Hippocampal formation (tissue), 2 donors: ENCODE measurements at places on chromosomes 16 and 17.

- DNase-seq, result peak; percentile 7
Observed at GRCh38 chr17:68378268-68379176, 78.8 kb downstream of the WIPI1 start.

- DNase-seq, result no peak
Observed at GRCh38 chr16:56848029-56848936, 16.7 kb upstream of the SLC12A3 start.

DNA sequence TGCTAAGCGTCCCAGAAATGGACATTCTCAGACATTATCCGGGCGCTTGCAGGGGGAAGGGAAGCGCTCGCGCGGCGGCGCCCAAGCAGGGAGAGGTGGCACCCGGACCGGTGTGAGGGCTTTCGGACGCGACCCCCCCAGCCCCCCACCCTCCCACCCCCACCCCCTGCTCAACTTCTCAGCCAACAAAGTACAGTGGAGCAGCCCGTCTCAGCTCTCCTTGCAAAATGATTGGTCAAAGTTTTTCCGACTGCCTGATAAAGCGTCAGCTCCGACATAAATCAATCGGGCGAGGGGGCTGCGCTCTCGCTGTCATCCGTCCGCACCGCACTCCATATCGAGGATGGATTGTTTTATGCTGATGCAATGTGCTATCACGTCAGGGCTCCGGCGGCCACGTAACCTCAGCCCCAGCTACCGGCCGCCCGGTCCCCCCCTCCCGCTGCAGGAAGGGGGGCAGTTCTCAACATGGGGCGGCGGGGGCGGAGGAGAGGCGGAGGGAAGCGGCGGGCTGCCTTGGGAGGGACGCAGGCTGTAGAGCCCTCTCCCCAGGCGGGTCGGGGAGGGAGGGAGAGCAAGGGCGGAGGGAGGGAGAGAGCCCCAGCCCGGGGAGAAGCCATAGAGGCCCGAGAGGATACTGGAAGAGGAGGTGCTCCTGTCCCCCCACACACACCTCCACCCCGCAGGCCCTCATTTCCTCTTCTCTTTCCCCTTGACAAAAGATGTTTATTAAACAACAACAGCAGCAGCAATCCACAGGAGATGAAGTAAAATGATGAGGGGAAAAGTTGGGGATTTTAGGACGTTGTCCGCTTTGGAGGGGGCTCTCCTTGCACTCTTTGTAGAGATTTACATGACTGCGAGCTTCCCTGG is at the start of gene HOXB9:
HOXB9 (minus strand) TSS at position 114 of the 873 bp plus-strand sequence; CDS start at position 25, 89 bp downstream.
- DNase-seq, result no peak

- no peak for DNase-seq
Observed at GRCh38 chr17:50855708-50856330, 10.3 kb downstream of the TOB1 start.

GRCh38 chr16:652454-653305 is 3.5 kb downstream of the WDR90 start:
- no peak for DNase-seq

DNA sequence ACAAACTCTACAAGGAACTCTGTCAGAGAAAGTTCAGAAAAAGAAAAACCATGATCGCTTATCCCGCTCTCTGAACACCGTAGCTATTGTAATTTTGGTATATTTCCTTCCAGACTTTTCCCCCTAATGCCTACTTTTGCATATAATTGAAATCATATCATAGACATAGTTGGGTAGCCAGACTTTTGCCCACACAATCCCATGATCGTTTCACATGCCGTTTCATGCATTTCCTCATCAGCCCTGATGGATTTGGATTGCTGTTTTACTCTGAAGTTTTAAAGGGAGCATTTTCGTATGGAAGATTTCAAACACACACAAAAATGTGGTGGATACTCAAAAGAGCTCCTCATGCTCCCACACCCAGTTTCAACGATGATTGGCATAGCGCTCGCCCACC is 31.3 kb downstream of the COX4I1 start:
- DNase-seq, result no peak

DNA sequence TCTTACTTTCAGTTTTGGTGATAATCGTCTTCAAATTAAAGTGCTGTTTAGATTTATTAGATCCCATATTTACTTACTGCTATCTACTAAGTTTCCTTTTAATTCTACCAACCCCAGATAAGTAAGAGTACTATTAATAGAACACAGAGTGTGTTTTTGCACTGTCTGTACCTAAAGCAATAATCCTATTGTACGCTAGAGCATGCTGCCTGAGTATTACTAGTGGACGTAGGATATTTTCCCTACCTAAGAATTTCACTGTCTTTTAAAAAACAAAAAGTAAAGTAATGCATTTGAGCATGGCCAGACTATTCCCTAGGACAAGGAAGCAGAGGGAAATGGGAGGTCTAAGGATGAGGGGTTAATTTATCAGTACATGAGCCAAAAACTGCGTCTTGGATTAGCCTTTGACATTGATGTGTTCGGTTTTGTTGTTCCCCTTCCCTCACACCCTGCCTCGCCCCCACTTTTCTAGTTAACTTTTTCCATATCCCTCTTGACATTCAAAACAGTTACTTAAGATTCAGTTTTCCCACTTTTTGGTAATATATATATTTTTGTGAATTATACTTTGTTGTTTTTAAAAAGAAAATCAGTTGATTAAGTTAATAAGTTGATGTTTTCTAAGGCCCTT is 56.8 kb downstream of the HLF start:
- DNase-seq, result no peak

DNA sequence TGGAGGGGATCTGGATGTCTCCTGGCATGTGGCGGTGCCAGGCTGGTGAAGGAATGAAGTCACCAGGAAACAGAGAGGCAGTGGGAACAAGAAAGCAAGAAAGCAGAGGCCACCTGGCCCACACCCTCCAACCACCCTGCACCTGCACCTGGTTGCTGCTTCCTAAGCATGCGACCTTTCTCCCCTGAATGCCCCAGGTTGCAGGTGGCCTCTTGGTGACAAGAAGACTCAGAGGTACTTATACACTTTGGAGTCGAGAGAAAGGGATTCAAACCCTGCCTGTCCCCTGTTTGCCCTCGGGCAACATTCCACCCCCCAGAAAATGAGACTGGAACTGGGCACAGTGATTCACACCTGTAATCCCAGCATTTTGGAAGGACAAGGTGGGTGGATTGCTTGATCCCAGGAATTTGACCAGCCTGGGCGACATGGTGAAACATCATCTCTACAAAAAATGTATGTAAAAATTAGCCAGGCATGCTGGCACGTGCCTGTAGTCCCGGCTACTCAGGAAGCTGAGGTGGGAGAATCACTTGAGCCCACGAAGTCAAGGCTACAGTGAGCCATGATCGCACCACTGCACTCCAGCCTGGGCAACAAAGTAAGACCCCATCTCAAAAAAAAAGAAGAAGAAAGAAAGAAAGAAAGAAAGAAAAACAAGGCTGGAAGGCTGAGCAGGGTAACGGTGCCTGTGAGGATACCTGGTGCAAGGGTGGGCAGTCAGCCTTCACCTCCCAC is 34.6 kb upstream of the TNRC6C start:
- no peak for DNase-seq

DNA sequence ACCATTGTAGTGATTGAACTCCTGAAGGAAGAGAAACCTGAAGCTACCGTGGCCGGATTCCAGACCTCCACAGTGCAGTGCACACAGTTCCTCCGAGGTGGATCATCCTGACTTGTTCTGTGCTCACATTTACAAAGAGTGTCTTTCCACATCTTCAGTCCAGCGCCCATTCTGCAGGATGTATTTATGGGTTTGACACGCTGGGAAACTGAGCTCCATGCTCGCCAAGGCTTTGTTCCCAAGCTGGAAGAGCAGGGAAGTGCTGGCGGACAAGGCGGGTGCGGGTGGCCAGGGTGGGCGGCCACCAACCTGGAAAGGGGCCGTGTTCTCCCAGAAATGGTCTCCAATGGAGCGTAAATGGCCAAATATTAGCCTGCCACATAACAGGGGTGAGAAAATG is 227.9 kb downstream of the IRF8 start:
- no peak for DNase-seq

GRCh38 chr17:46879101-46879500 is 27.7 kb downstream of the WNT9B start:
- no peak for DNase-seq

GRCh38 chr16:84513123-84513522 is 8.7 kb upstream of the MEAK7 start:
- DNase-seq, result no peak

GRCh38 chr16:79691007-79691406 is 90.5 kb upstream of the MAF start:
- DNase-seq, result no peak

DNA sequence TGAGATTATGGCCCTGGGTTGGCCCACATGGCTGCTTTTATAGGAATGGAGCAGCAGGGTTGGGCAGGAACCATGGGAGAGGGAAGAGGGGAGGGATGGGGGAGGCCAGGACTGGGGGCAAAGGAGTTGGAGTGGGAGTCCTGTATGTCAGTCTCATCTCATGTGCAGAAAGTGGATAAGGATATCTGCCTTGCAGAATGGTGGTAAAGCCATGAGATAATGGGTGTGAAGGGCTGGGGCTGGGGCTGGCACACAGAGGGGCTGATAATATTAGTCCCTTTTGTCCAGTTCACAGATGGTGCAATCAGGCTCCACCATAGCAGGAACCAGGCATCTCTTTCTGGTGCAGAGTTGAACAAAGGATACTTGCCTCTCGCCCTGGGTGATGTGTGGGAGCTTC is 101.3 kb downstream of the MRM1 start:
- DNase-seq, result no peak
